ENCODE measurements at places on chromosomes 2 and 18.

DNA sequence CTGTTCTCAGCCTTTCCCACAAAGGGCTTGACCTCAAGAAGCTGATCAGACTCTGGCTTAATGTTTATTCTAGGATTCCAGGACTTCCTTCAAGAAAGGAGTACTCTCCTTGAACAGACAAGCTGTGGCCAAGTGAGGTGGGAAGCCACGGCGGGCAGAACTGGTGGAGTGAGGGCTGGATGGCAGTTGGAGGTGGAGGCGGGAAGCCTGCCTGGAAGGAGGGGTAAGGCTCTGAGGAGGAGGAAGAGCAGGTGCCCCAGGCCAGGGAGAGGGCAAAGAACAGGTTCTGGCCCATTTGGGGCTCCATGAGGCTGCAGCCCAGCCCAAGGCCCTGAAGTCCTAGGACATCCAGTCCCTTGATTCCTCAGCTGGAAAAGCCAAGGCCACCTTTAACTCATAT is 143.9 kb downstream of the CYP26B1 start:
- DNase-seq = no peak

DNA sequence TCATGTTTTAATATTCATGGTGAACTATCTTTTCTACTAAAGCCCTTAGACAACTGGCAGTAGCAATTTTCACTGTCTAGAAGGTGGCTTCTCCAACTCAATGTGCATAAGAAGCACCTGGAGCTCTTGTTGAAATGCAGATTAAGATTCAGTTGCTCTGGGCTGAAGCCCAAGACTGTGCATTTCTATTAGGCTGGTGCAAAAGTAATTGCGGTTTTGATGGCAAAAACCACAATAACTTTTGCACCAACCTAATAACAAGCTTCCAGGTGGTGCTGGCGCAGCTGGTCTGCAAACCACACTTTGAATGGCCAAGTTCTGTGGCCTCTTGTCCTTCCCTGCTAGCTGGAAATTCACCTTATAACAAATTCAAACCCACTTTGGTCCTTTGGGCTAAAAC is 26.7 kb upstream of the VPS54 start:
- DNase-seq = no peak

- DNase-seq = no peak
These were observed 28.3 kb upstream of the CCL20 start for GRCh38 chr2:227785293-227785692.

DNA sequence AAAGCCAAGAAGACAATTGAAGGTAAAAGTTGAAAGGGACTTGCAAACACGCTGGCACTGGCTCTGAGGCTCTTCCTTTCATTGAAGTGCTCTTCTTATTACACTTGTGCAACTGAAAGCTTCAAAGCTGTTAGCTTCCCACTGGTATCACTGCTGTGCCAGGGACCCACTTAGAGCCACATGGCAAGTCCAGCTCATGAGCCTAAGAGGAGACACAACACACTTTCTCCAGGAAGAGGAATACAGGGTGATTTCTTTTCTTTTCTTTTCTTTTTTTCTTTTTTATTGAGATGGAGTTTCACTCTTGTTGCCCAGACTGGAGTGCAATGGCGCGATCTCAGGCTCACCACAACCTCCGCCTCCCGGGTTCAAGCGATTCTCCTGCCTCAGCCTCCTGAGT is 218.2 kb downstream of the ATAD2B start:
- DNase-seq = no peak

DNA sequence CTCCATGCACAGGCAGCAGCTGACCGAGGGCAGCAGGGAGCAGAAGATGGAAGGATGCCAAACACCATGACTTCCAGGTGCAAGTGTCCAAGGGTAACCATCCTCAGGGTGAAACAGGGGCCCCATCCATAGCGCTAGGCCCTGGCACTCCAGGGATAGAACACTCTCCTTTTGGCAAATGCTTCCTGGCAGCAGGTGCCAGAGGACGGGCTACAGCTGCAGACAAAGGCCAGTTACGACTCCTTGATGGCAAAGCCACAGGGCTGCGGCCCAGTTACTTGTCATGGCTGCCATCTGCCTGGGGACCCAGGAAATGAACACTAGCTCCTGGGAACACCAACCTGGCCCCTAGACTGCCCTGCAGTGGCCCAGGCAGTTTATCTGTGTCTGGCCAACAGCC is 178.8 kb downstream of the TMEM163 start:
- DNase-seq = no peak

- DNase-seq = no peak
These were observed 385.2 kb downstream of the TNS1 start for GRCh38 chr2:217617616-217618022.

- DNase-seq = no peak
These were observed 54.9 kb upstream of the MYO3B start for GRCh38 chr2:170122883-170123547.

GRCh38 chr2:203972066-203972465 is 35.5 kb downstream of the ICOS start:
- DNase-seq = no peak

GRCh38 chr2:9333591-9334171 is 89.6 kb downstream of the ITGB1BP1 start:
- DNase-seq = peak; percentile 82

DNA sequence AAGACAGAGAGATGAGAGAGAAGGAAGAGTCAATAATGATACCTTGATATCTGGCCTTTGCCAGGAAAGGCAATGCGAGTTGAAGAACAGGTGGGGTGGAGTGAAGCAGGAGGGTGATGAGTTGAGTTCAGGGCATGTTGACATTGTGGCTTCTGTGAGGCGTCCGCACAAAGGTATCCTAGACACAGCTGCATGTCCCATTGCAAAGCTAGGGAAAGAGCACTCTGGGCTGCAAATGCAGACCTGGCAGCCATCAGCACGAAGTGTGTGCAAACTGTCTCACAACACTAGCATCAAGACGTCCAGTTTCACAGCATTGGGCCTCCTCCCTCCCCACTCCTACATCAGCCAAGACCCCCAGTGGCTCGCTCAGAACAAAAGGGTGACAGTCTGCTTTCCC is 36.1 kb downstream of the TEX51 start:
- no peak for DNase-seq
